ENCODE measurements at places on chromosomes 3 and 15. TPM values are rescaled to one million over a fixed set of nuclear protein-coding genes. Genes with fewer than 3 reads are reported as not detected.

The EEFSEC gene
- total RNA-seq, result 19.2 TPM

The TRIM59 gene
- total RNA-seq, result 14.0 TPM

The SCAANT1 gene
- total RNA-seq, result 2.9 TPM

The THOC7 gene
- 52.5 TPM for total RNA-seq

The MCTP2 gene
- total RNA-seq, result 14.9 TPM

The EFHB gene
- 0.78 TPM for total RNA-seq

The KNG1 gene
- not detected for total RNA-seq

DNA sequence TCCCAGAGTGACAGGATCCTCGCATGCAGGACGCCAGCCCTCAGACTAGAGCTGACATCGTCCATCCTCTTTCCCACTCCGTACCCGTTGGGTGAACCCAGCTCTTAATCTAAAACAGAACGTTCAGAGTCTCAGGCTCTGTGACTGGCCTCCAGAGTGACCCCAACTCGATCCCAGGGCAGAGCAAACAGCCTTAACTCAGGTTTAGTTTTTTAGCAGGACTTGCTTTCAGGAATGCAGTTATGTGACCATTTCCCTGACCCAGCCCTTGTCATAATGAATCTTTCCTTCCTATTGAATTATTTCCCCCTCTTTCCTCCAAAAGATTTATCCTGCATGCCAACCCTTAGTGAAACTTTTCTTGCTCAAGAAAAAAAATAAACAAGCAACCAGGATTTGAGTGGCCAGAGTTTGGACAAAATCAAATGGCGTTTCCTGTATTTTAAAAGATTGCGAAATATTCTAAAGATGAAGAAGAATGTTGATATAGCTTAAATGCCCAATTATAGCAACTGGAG lies 47.8 kb upstream of the RARB start:
- no peaks in the 10 kb centered on the region for H3K4me1 ChIP-seq
- H3K27me3 ChIP-seq, result no peaks in the 10 kb centered on the region
- no peak for DNase-seq
- H3K36me3 ChIP-seq, result no peaks in the 10 kb centered on the region
- H3K27ac ChIP-seq, result no peak overlapping the region

GRCh38 chr3:87228316-87228715 lies 1.2 kb downstream of the CHMP2B start:
- DNase-seq, result no peak
- peaks cover 29% of the 10 kb centered on the region for H3K4me1 ChIP-seq
- H3K36me3 ChIP-seq, result peaks cover 5% of the 10 kb centered on the region
- H3K4me3 ChIP-seq, result peak overlapping the region; percentile 99

DNA sequence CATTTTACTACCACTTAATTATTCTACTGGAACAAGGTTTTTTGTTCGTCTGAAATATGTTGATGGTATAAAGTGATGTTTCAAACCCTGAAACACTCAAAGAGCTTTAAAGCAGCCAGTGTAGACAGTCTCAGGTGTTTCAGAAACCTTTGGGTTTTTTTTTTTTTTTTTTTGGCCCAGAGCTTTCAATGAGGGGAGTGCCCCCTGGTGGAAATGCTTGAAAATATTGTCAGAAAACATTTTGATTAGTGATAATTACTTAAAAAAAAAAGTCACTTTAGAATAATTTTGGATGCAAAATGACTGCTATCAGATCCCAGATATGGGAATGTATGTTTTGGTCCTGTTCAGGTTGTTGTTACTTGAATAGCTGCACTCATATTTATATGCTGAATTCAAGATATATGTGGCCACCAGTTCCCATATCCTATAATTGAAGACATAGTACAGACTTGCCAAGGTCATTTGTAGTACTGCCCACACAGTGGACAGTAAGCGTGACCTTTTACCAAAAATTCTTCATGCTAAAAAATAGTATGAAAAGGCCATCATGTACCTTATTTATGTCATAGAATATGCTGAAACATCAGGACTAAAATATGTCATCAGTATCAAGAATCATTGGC lies 35.9 kb downstream of the SATB1 start:
- H3K27ac ChIP-seq, result no peak overlapping the region
- peaks cover 76% of the 10 kb centered on the region for H3K4me1 ChIP-seq
- peaks cover 17% of the 10 kb centered on the region for H3K36me3 ChIP-seq
- H3K4me3 ChIP-seq, result no peak overlapping the region
- DNase-seq, result peak; percentile 21

DNA sequence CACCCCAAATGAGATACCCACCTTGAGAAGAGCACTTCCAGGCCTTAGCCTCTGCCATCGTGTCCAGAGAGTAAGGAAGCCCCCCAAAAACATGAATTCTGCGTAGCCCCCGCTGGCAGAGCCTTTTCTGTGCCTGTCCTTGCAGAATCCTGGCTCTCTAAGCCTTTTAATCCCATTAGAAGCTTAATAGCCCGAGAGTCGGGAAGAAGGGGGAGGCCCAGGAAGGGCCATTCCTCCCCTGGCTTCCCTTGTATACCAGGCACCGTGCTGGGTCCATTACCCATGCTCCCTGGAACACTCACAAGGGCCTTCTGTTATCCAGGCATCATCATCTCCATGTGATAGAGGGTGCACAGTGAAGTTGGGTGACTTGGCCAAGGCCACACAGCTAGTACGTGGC lies 7.1 kb downstream of the SPTBN5 start:
- no peaks in the 10 kb centered on the region for H3K36me3 ChIP-seq
- peaks cover 5% of the 10 kb centered on the region for H3K27me3 ChIP-seq
- H3K4me1 ChIP-seq, result peaks cover 10% of the 10 kb centered on the region
- H3K4me3 ChIP-seq, result no peak overlapping the region
- no peak overlapping the region for H3K27ac ChIP-seq

GRCh38 chr15:58161436-58161930 lies 23.3 kb downstream of the AQP9 start:
- no peaks in the 10 kb centered on the region for H3K4me1 ChIP-seq
- no peak overlapping the region for H3K4me3 ChIP-seq
- H3K27me3 ChIP-seq, result peaks cover 38% of the 10 kb centered on the region
- no peak overlapping the region for H3K27ac ChIP-seq
- no peaks in the 10 kb centered on the region for H3K36me3 ChIP-seq

DNA sequence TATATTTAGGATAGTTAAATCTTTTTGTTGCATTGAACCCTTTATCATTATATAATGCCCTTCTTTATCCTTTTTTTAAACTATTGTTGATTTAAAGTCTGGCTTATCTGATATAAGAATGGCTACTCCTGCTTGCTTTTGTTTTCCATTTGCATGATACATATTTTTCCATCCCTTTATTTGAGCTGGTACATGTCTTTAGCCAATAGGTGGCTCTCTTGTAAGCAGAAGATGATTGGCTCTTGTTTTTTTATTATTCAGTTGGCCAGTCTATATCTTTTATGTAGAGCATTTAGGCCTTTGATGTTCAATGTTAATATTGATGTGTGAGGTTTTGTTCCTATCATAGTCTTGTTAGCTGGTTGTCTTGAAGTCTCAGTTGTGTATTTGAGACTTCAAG lies 99.5 kb upstream of the MCTP2 start:
- no peak overlapping the region for H3K4me3 ChIP-seq
- peaks cover 2% of the 10 kb centered on the region for H3K36me3 ChIP-seq
- no peak for DNase-seq
- H3K27me3 ChIP-seq, result peaks cover 18% of the 10 kb centered on the region
- H3K27ac ChIP-seq, result no peak overlapping the region

- no peaks in the 10 kb centered on the region for H3K36me3 ChIP-seq
- H3K4me1 ChIP-seq, result peaks cover 29% of the 10 kb centered on the region
- H3K27me3 ChIP-seq, result peaks cover 12% of the 10 kb centered on the region
- DNase-seq, result no peak
Measured at GRCh38 chr3:46878781-46879436, 1.4 kb downstream of the PTH1R start.

- H3K27ac ChIP-seq, result no peak overlapping the region
- no peaks in the 10 kb centered on the region for H3K36me3 ChIP-seq
- no peaks in the 10 kb centered on the region for H3K4me1 ChIP-seq
- DNase-seq, result no peak
Measured at GRCh38 chr15:58039079-58040035, 26.2 kb downstream of the ALDH1A2 start.

DNA sequence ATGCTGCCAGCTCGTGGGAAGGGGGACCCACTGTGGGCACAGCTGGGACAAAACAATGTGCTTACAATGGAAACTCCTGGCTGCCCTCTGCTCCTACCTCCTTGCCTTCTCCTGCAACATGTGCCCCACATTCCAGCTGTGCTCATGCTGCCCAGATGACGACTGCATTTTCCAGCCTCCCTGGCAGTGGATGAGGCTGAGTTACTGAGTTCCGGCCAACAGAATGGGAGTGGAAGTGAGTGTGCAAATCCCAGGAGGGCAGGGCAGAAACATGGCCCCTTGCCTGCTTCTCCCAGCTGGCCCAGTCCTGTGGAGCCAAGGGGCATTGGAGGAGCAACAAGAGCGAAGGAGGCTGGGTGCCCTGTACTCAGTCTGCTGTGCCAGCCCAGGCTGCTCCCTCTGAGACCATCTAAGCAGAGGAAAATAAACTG lies 17.1 kb downstream of the KLF15 start:
- H3K4me1 ChIP-seq, result peaks cover 3% of the 10 kb centered on the region
- no peak overlapping the region for H3K4me3 ChIP-seq
- H3K27ac ChIP-seq, result no peak overlapping the region
- no peak for DNase-seq

GRCh38 chr3:183586477-183586876 lies 31.0 kb upstream of the KLHL6 start:
- H3K4me3 ChIP-seq, result peak overlapping the region; percentile 26
- H3K27me3 ChIP-seq, result no peaks in the 10 kb centered on the region
- H3K36me3 ChIP-seq, result no peaks in the 10 kb centered on the region
- H3K27ac ChIP-seq, result peak overlapping the region; percentile 7

- H3K36me3 ChIP-seq, result no peaks in the 10 kb centered on the region
- H3K27ac ChIP-seq, result no peak overlapping the region
- no peak overlapping the region for H3K4me3 ChIP-seq
Measured at GRCh38 chr3:174596447-174596982, 262.6 kb upstream of the NAALADL2 start.

DNA sequence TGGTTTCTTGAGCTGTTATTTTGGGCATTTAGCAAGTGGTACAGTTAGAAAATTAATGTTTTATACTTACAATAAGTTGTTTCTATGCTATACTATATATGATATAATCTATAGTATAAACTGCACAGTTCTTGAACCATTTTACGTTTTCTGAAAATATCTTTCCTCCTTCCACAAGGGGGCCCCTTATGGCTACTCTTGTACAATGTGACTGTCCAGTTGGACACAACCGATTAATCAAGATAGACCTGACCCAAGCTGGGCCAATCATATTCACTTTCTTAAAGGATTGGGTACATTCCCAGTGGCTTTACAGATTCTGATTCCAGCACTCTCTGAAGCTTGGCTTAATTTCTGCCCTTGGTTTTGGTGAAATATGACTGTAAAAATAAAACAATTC lies 953.4 kb downstream of the AGBL1 start:
- no peaks in the 10 kb centered on the region for H3K36me3 ChIP-seq
- H3K27me3 ChIP-seq, result no peaks in the 10 kb centered on the region
- H3K27ac ChIP-seq, result no peak overlapping the region
- H3K4me1 ChIP-seq, result no peaks in the 10 kb centered on the region

GRCh38 chr15:48766196-48766595 lies 44.7 kb downstream of the CEP152 start:
- H3K4me3 ChIP-seq, result no peak overlapping the region
- no peaks in the 10 kb centered on the region for H3K4me1 ChIP-seq
- no peaks in the 10 kb centered on the region for H3K27me3 ChIP-seq
- H3K36me3 ChIP-seq, result peaks cover 32% of the 10 kb centered on the region
- no peak overlapping the region for H3K27ac ChIP-seq

- peaks cover 5% of the 10 kb centered on the region for H3K27me3 ChIP-seq
- no peak overlapping the region for H3K4me3 ChIP-seq
- H3K36me3 ChIP-seq, result no peaks in the 10 kb centered on the region
- H3K4me1 ChIP-seq, result peaks cover 6% of the 10 kb centered on the region
- no peak for DNase-seq
- no peak overlapping the region for H3K27ac ChIP-seq
Measured at GRCh38 chr3:51796854-51797253, 17.8 kb upstream of the IQCF6 start.

DNA sequence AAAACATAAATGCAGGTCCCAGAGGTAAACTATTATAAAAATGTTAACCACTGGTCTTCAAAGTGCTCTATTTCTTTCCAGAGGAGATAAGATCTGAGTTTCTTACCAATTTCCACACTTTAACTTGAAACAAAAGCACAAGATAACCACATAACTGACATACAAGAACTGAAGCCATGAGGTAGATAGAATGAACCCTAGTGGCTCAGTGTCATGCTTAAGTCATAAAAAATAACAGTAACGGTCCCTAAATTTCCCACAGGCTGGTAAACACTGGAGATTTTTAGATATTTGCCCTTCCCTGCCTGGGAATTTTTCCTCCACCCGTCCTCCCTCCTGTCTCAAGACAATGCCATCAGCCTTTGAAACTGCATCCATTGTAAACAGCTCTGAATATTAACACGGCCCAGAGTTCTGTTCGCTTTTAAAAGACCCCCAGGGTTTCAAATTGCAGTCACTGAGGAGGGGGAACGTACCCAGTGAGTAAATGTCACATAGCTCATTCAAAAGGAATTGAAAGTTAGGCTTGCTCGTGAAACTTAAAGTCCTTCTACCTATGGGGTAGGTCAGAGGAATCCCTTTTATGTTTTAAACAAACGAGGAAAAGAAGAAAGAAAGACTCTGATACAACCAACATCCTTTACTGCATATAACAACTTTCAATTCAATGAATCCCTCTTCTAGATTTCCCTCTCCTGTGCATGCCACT lies 5.7 kb downstream of the LRIG1 start:
- DNase-seq, result no peak
- H3K36me3 ChIP-seq, result peaks cover 2% of the 10 kb centered on the region
- peaks cover 58% of the 10 kb centered on the region for H3K4me1 ChIP-seq
- H3K27me3 ChIP-seq, result peaks cover 1% of the 10 kb centered on the region
- no peak overlapping the region for H3K27ac ChIP-seq

DNA sequence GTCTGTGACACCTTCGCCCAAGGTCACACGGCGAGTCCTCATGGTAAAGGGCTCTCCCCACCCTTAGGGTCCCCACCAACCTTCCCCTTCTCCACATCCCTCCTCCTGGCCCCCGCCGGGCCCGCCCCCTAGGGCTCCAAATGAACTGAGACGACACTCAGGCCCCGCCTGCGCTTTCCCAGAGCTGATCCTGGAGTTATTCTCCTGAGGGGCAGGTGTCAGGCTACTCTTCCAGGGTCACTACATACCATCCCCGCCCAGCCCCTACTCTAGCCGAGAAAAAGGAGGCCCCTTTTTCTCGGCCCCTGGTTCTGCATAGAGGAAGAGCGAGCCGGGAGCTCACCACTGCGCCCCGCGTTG lies 292 bp downstream of the USP4 start:
- DNase-seq, result no peak
- H3K36me3 ChIP-seq, result peaks cover 29% of the 10 kb centered on the region
- peak overlapping the region; percentile 82 for H3K4me3 ChIP-seq
- peaks cover 43% of the 10 kb centered on the region for H3K4me1 ChIP-seq
- peak overlapping the region; percentile 99 for H3K27ac ChIP-seq
- H3K27me3 ChIP-seq, result no peaks in the 10 kb centered on the region
